ENCODE measurements at places on chromosomes 7 and 10.

DNA sequence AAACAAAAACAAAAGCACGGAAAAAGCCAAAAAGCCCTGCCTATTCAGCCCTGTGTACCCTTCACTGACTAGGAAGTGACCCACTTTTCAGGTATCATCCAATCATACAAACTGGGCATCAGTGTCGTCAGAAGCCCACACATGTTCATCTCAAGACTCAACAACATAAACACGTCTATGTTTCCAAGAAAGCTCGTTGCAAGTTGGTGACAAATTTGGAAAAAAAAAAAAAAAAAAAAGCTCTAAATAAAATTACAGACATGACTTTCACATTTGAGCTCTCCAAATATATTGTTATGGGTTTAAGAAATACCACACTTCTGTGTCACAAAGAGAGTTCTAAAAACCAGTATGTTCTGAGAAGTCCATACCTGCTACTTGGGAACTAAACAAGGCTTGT lies 204.7 kb upstream of the KLF14 start:
- DNase-seq = no peak

GRCh38 chr7:134527979-134528371 lies 608 bp downstream of the AKR1B10 start:
- no peak for DNase-seq

GRCh38 chr10:13158401-13158800 lies 3.0 kb upstream of the MCM10 start:
- no peak for DNase-seq

DNA sequence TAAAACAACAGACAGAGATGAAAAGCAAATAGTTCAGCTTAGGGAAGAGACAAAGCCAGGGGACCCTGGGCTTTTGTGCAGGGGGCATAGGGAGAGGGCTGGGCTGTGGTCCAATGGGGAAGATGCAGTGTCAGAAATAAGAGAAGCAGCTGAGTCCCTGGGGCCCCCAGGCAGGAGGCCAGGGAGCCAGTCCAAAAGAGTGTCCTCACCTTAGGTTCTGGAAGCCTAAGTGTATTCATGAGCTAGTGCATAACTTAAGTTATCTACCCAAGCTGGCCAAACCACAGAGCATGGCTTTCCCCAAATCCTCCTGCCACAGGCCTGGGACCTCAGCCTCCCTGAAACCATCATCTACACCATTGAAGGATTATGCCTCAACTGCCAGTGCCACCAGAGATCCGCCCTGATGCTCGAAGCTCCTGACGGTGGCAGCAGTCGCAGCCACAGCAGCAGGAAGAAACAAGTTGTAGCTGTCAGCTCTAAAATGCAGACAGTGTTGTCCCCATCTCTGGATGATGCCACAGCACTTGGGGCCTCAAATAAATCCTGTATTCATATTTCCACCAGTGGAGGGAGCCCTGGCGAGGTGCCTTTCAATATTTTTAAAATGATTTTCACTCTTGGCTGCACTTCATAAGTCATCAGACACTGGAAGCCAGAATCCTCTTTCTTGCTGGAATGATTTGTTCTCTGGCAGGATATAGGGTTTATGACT lies 574.6 kb downstream of the GRID1 start:
- no peak for DNase-seq

DNA sequence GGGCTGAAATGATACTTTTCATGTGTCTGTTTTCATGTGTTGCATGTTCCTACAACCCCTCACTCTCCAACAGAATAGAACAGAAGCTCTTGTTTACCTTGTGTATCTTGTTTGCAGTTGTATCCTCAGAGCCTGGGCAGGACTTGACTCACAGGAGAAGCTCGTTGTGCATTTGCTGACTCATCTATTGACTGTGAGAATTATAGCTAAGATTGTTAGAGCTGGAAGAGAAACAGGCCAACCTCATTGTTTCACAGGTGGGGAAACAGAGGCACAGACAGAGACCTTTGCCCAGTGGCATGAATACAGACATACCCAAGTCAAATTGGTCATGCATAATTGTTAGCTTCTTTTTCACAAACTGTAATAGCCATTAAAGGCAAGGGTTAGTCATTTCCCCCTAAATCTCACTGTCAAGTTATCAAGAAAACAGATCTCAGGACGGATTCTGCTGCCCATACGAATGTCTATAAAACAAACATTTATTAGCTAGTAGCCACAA lies 4.6 kb upstream of the TSPAN15 start:
- no peak for DNase-seq

GRCh38 chr7:28782362-28782761 lies 175.8 kb downstream of the TRIL start:
- DNase-seq = no peak

DNA sequence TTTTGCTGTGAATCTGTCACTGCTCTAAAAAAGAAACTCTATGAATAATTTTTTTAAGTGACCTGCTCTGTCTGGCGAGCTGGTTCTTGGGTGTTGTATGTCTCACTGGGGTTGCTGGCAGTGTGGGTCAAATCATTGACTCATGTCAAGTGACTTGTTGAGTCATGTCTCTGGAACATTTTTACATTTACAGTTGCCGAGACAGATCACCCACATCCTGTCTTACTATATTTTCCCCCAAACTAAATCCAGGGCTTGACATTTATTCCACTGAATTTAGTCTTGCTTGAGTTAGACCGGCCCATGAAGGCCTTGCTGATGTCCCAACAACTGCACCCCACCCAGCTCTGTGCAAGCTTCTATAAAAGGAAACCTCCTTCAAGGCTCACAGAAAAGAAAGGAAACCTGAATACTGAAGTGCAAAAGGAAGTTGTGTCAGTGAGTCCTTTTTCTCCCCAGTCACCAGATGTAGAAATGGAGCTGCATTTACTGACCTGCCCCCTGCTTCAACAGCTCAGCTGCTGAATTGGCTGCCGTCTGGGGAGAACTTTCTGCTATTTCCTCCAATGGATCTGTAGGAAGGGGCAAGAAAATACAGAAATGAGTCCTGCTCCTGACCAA lies 290.3 kb downstream of the TNS3 start:
- no peak for DNase-seq

DNA sequence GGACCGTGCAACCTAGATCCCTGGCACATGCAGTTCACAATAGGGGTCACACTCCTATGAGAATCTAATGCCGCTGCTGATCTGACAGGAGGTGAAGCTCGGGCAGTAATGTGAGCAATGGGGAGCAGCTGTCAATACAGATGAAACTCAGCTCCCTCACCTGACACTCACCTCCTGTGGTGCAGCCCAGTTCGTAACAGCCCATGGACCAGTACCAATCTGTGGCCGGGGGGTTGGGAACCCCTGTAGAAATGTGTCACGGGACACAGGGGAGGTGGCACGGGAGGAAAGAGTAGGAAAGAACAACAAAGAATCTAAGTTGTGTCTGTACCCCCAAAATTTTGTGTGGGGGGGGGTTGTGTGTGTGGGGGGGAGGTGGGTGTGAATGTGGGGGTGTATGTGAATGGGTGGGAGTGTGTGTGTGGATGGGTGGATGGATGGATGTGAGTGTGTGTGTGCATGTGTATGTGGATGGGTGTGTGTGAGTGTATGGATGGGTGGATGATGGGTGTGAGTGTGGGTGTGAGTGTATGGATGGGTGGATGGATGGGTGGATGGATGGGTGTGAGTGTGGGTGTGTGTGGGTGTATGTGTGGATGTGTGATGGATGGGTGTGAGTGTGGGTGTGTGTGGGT lies 33.1 kb downstream of the SFMBT2 start:
- DNase-seq = no peak

DNA sequence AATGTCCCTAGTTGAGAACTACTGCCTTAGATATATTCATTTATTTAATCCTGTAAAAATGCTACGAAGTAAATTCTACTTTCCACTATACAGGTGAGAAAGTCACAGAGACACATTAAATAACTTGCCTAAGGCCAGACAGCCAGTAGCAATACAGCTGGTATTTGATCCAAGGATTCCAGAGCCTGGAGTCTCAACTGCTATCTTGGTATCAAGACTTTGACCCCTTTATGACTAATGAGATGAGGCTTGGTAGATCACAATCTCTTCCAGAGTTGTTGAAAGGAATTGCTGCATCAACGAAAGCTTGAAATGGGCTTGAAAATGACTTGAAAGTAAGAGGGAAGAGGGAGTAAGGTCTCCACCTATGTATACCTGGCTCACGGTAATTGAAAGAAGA lies 83.3 kb downstream of the ORC5 start:
- no peak for DNase-seq

DNA sequence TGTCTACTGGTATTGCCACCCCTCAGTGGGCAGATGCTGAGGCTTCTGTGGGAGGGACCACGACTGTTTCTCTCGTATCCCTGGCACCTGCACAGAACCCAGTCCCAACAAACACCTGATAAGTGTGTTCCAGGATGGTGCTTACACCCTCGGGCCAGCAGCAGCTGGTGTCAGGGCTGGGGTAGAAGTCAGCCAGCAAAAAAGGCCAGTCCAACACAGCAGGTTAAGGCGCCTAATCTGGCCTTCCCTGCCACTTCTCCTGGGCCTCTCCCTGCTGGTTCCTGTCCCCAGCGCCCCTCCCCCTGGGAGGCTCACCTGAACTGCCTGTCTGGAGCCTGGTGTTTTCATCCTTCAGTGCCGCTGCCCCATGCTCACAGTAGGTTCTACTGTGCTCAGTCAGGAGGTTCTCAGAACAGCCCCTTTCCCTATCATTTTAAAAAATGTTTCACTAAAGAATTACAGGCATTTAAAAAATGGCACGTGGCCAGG lies 20.0 kb downstream of the PODXL start:
- DNase-seq = no peak

DNA sequence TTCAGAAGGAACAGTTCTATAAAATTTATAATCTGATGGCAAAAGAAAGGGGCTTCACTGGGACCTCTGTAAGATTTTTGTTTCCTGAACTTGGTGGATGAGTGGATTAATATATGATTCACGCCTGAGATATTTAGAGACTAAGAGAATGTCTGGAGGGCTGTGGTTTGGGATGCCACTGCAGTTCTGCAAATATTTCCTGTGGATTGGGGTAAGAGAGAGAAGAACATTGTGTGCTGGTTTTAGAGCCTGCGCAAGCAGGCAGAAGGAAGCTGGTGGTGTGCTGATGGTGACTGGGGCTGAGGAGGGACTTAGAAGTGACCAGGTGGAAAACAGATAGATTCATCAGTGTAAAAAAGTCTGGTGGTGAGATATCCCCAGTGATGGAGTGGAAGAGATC lies 87.0 kb downstream of the SUGCT start:
- DNase-seq = no peak

DNA sequence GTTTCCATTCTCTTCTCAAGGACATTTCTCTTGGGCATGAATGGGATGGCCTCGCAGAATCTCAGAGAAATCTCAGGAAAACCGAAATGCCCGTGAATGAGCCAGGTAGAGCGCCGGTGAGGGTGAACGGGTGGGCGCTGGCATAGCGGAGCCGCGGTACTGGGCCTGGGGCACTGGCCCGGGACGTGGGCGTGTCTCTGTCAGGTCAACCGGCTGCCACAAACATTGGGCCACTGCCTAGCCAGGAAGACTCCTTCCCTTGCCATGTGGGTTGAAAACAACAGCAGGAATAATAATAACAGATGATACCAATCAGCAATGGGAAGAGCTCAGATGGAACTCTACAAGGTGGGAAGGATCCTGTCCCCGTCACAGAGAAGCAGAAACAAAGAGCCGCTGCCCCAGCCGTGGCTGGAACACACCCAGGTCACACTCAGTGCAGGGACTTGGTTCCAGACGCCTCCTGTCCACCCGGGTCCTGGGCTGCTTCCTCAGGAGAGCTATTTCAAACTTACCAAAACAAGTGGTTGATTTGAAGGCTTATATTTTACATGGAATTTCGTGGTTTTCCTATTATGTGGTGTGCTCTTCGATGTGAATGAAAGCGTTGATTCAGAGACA lies 51.1 kb upstream of the EBF3 start:
- no peak for DNase-seq

- no peak for DNase-seq
Measured at GRCh38 chr7:39043531-39043930, 65.8 kb downstream of the POU6F2 start.

- no peak for DNase-seq
Measured at GRCh38 chr10:74067373-74068352, 69.7 kb downstream of the VCL start.
